NCI-H446 treated with DMSO at 0.1 percent for 48 hours (cell line): ENCODE measurements at places on chromosomes 7 and 10.

DNA sequence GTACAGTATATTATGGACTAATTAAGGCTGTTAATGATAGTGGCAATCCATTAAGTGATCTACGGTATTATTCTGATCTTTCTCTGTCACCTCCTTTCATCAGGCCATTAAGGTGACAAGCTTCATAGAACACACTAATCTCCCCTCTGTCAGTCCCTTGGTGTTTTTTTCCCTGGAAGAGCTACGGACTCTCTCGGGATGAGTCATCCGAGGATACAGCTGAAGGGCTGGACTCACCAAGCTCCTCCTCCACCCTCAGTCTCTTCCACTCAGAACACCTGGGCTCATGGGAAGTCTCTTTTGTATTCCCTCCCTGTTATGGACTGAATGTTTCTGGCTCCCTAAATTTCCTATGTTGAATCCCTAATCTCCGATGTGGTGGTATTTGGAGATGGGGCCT, 69.8 kb upstream of the PLXNA4 start:
- DNase-seq, result no peak

GRCh38 chr10:124387078-124387874, 31.4 kb downstream of the OAT start:
- DNase-seq, result no peak

GRCh38 chr7:20466543-20467021, 135.9 kb downstream of the ITGB8 start:
- DNase-seq, result no peak

GRCh38 chr7:98727146-98727709, 110.1 kb downstream of the NPTX2 start:
- no peak for DNase-seq

GRCh38 chr10:43024942-43025700, 51.7 kb upstream of the RET start:
- DNase-seq, result no peak

DNA sequence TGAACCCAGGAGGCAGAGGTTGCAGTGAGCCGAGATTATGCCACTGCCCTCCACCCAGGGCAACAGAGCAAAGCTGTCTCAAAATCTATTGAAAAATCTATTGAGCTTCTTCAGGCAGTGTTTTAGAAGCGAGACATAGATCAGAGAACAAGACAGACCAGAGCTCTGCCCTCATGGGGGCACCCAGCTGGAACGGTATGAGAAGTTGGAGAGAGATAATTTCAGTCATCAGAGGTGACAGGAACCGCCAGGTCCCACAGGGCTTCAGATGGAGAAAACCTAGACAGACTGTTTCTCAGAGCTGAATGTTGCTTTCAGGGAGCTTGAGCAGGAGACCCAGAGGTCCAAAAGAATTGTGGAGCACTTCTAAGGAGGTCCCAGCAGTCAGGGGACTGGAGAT, 14.2 kb upstream of the GTF2IRD1 start:
- DNase-seq, result no peak

- no peak for DNase-seq
Measured at GRCh38 chr7:131131746-131132431, 195.8 kb upstream of the MKLN1 start.

- no peak for DNase-seq
Measured at GRCh38 chr10:116112232-116113231, 160.5 kb downstream of the GFRA1 start.

GRCh38 chr7:130150587-130150986, 54.6 kb downstream of the TMEM209 start:
- no peak for DNase-seq

GRCh38 chr7:70679661-70680060, 452.3 kb upstream of the GALNT17 start:
- no peak for DNase-seq

- no peak for DNase-seq
Measured at GRCh38 chr10:117134056-117134305, 4.1 kb downstream of the VAX1 start.

DNA sequence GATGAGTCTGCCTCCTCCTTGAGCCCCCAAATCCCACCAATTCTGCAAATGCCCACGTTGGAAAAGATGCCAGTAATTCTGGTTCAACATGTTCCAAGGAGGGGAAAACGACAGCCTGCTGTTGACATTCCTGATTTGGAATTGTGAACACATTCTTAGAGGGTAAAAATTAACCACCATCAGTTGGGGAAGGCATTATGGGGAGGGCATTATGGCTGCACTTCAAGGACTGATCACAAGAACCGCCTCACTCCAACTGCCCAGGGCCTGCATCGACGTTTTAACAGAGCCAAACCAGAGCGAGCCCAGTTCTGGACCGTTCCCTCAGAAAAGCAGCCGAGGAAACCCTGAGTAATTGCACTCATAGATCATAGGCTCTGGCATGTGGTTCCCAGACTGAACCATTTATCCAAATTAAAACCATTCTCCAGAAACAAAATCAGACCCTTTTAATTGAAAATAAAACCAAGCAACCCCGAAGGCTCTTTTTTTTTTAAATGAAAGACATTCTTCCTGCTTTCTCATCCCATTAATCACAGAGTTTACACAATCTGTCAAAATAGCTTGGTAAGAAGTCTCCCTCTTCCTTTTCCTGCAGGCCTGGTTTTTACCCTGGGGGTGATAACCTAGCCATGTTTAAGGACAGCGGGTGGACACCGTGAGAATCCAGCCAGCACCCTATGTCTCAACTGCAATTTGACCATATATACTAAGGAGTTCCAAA, 8.0 kb downstream of the TNS3 start:
- DNase-seq, result no peak

GRCh38 chr10:102120991-102121738, 997 bp upstream of the LDB1 start:
- no peak for DNase-seq
